ENCODE measurements at places on chromosomes 5 and 9. TPM values are rescaled to one million over a fixed set of nuclear protein-coding genes. Genes with fewer than 3 reads are reported as not detected.

Gene PCDH12
- 22.0 TPM for total RNA-seq

Gene PIP5K1B
- 0.06 TPM for total RNA-seq

Gene ADGRD2
- under 0.01 TPM for total RNA-seq

Gene FOXE1
- total RNA-seq: not detected

Gene SH3PXD2B
- 22.9 TPM for total RNA-seq

Gene PCAT7
- total RNA-seq: 0.13 TPM
